ENCODE measurements at places on chromosomes 3 and 15.

- peak; percentile 18 for DNase-seq
These were observed 1.4 kb downstream of the MGLL start for GRCh38 chr3:127820826-127821313.

- no peak for DNase-seq
These were observed 203.4 kb downstream of the TBC1D2B start for GRCh38 chr15:77874063-77874462.

DNA sequence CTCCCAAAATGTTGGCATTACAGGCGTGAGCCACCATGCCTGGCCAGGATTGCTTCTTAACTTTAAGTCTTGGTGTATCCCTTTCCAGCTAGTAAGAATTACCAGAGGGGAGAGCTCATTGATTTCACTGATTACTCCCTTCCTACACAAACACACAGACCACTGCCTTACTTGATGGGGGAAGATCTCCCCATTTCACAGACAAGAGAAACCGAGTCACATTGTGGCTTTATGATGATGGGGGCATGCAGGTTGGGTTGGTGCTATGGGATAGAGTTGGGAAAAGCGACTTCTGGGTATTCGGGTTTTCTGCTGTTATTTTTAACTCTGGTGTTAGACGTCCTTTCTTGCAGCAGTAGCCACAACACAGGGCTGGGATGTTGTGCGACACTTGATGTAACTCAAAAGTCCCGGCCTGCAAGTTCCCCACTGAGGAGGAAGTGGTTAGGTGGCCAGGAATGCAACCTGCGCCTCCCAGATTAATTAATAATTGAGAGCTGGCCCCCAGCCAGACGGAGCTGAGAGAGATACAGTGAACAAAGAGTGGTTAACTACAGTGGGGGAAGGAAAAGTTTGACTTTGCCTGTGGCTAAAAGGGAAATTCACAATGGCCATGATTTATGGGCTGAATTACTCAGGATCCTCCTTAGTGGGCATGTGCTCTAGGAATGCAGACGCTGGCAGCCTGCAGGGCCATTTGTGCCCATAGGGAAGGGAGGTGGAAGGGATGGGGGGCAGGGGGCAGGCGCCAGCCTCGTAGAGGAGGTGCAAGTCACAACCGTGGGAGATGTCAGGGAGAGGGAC, 63.6 kb downstream of the SMAD6 start:
- DNase-seq: peak; percentile 75

- DNase-seq: no peak
These were observed 123.4 kb upstream of the SLC24A5 start for GRCh38 chr15:47997195-47998080.

- no peak for DNase-seq
These were observed 44.8 kb upstream of the ADAMTS9 start for GRCh38 chr3:64732576-64732975.

All from islet precursor cell (in vitro differentiated cells).